ENCODE measurements at places on chromosomes 3 and 15. TPM values are rescaled to one million over a fixed set of nuclear protein-coding genes. Genes with fewer than 3 reads are reported as not detected.

Gene IL20RB
- 3.8 TPM for total RNA-seq

Gene ZNF502
- total RNA-seq: 2.8 TPM

DNA sequence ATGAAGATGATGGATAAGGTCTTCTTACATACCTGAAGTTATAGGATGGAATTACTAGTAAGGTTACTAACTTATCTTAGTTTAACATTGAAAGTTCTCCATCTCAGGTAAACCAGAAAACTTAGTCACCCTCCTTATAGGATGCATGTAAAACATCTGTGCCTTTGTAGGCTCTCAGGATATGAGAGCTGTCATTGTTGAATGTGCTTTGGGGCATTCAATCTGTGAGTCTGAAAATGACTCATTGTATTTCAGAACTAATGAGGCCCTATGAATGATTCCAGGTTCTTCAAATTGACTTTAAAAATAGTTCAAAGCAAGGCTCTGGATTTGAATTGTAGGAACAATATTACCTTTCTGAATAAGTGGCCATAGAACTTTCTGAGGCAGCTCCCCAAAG, 237.7 kb upstream of the AZI2 start:
- H3K36me3 ChIP-seq: no peaks in the 10 kb centered on the region
- H3K27ac ChIP-seq: no peak overlapping the region
- DNase-seq: no peak
- no peaks in the 10 kb centered on the region for H3K27me3 ChIP-seq
- H3K4me3 ChIP-seq: no peak overlapping the region
- H3K4me1 ChIP-seq: no peaks in the 10 kb centered on the region

DNA sequence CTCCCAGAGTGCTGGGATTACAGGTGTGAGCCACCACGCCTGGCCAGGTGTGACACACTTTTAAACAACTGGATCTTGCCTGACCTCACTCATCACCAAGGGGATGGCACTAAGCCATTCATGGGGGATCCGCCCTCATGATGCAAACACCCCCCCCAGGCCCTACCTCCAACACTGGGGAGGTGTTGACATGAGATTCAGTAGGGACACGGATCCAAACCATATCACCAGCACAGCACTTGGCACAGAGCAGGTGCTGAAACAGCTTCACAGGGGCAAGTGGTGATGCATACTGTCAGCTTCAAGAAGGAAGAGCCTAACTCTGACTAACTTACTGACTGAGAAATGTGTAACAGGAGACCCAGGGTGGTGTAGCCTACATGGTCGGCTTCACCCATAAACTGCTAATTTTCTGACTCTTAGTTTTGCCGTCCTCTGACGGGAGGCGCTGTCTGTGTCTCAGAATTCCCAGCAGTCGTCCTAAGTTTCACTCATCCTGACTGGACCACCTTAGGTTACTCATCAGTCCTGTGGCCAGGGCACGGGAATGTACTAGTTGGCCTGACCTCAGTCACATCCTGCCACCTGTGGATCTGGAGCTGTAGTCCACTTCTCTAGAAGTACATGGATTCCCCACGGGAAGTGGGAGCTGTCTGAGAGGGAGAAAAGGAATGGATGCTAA, 81.9 kb upstream of the PLXNA1 start:
- H3K27me3 ChIP-seq: no peaks in the 10 kb centered on the region
- H3K4me1 ChIP-seq: peaks cover 20% of the 10 kb centered on the region
- H3K4me3 ChIP-seq: no peak overlapping the region
- H3K36me3 ChIP-seq: no peaks in the 10 kb centered on the region
- no peak overlapping the region for H3K27ac ChIP-seq
- no peak for DNase-seq

DNA sequence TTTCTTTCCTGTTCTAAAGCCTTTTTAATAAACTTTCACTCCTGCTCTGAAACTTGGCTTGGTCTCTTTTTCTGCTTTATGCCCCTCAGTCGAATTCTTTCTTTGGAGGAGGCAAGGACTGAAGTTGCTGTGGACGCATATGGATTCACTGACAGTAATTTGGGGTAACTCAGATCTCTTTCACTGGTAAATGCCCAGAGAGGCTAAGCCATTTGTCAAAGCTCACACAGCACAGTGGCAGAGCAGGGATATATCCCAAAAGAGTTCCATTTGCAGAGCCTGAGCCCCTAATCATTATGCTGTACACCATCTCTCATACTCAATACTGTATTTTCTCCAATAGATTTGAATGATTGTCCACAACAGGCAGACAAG, 72.3 kb upstream of the GALNT15 start:
- peak overlapping the region; percentile 20 for H3K4me3 ChIP-seq
- H3K27me3 ChIP-seq: no peaks in the 10 kb centered on the region
- peak overlapping the region; percentile 94 for H3K27ac ChIP-seq

GRCh38 chr3:52237006-52237656, 1.8 kb downstream of the TWF2 start:
- no peaks in the 10 kb centered on the region for H3K27me3 ChIP-seq
- H3K27ac ChIP-seq: peak overlapping the region; percentile 89
- peaks cover 45% of the 10 kb centered on the region for H3K4me1 ChIP-seq
- no peaks in the 10 kb centered on the region for H3K36me3 ChIP-seq

Gene GHRL
- not detected for total RNA-seq

DNA sequence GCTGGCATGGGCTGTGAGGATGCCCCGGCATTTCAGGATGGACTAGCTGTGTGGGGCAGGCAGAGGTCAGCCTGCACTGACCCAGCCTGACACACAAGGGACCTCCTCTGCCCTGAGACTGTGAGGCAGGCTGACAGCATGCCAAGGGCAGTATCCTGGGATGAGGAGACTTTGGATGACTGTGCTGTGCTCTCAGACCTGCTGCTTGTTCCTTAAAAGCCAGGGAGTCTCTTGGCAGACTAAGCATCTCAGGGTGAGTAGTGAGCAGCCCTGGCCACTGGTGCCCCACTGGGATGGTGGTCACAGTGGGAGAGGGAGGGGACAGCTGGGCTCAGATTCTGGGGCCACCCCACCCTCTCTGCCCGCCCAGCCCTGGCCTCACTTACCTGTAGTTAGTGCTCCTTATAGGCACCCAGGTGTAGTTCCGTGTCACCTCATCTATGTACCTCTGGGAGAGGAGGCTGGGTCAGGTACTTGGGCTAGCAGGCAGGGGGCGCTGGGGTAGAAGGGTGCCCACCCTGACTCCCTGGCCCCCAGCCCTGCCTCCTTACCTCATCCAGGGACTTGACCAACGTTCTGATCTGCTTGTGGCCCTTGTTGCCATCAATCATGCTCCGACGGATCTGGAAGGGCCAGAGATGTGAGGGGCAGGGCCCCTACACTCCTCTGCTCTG, 16.1 kb upstream of the TMEM115 start:
- no peaks in the 10 kb centered on the region for H3K4me1 ChIP-seq
- no peak overlapping the region for H3K4me3 ChIP-seq
- peaks cover 22% of the 10 kb centered on the region for H3K27me3 ChIP-seq
- H3K36me3 ChIP-seq: no peaks in the 10 kb centered on the region
- H3K27ac ChIP-seq: no peak overlapping the region

DNA sequence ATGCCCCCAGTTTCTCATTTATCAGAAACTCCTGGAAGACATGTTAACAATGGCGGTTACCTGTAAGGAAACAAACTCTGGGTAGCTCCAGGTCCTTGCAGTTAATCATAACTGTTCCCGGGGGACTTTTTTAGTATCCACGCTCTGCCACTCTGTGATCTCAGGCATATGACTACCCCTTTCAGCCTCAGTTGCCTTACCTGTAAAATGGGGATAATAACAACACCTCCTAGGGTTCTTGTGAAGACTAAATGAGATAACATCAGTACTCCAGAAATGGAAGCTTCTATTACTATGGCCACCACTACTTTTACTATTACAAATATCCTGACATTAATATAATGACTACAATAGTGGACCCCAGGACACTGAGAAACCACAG, 7.1 kb upstream of the FLNB start:
- no peaks in the 10 kb centered on the region for H3K27me3 ChIP-seq
- H3K4me1 ChIP-seq: peaks cover 61% of the 10 kb centered on the region

Gene CTNNB1
- 251 TPM for total RNA-seq

- no peaks in the 10 kb centered on the region for H3K27me3 ChIP-seq
- peaks cover 28% of the 10 kb centered on the region for H3K4me1 ChIP-seq
- no peak overlapping the region for H3K27ac ChIP-seq
- no peak for DNase-seq
- no peaks in the 10 kb centered on the region for H3K36me3 ChIP-seq
These were observed 124.3 kb upstream of the PRICKLE2 start for GRCh38 chr3:64349551-64349950.

Gene ARL6
- total RNA-seq: 14.6 TPM

GRCh38 chr3:19190602-19191001, 42.3 kb downstream of the KCNH8 start:
- no peaks in the 10 kb centered on the region for H3K27me3 ChIP-seq
- H3K27ac ChIP-seq: no peak overlapping the region
- H3K4me1 ChIP-seq: no peaks in the 10 kb centered on the region

- DNase-seq: no peak
- H3K27me3 ChIP-seq: peaks cover 75% of the 10 kb centered on the region
- H3K4me1 ChIP-seq: no peaks in the 10 kb centered on the region
- no peak overlapping the region for H3K27ac ChIP-seq
- no peak overlapping the region for H3K4me3 ChIP-seq
These were observed 120.7 kb upstream of the LINGO1 start for GRCh38 chr15:77753281-77753873.

DNA sequence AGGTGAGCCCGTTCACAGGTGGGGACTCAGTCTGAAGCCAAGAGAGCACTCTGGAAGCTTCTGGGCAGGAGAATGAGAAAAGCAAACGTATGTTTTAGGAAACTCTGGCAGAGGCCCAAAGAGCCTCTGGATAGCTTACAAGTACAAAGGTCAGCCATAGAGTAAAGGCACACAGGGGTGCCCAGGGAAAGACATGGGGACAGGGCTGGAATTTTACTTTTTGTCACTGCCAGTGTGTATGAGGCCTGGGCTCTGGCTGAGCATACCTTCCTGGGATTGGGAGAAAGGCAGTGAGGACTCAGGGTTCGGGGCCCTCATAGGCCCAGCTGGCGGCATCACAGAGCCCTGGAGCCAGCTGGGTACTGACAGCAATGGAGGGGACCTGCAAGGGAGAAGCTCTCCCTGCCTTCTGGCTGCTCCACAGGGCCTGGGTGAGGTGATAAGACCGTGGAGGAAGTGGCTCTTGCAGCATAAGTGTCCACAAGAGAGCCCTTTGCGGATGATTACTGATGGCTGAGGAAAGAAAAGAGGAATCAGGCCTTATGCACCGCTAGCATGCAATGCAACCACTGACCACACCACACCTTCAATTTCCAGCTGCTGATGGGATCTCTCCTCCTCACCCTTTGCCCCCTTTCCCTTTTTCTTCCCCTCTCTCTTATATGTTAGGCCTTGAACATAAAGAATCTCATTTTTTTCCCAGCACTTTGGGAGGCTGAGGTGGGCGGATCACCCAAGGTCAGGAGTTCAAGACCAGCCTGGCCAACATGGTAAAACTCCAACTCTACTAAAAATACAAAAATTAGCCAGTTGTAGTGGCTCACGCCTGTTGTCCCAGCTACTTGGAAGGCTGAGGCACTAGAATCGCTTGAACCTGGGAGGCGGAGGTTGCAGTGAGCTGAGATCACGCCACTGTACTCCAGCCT, 25.1 kb upstream of the BCL2L10 start:
- peaks cover 5% of the 10 kb centered on the region for H3K4me1 ChIP-seq
- H3K4me3 ChIP-seq: no peak overlapping the region
- no peaks in the 10 kb centered on the region for H3K36me3 ChIP-seq
- H3K27ac ChIP-seq: no peak overlapping the region

GRCh38 chr15:88419830-88420229, 47.4 kb downstream of the MRPL46 start:
- H3K4me1 ChIP-seq: no peaks in the 10 kb centered on the region
- DNase-seq: no peak
- H3K27me3 ChIP-seq: peaks cover 8% of the 10 kb centered on the region
- no peak overlapping the region for H3K4me3 ChIP-seq
- no peak overlapping the region for H3K27ac ChIP-seq
- no peaks in the 10 kb centered on the region for H3K36me3 ChIP-seq

DNA sequence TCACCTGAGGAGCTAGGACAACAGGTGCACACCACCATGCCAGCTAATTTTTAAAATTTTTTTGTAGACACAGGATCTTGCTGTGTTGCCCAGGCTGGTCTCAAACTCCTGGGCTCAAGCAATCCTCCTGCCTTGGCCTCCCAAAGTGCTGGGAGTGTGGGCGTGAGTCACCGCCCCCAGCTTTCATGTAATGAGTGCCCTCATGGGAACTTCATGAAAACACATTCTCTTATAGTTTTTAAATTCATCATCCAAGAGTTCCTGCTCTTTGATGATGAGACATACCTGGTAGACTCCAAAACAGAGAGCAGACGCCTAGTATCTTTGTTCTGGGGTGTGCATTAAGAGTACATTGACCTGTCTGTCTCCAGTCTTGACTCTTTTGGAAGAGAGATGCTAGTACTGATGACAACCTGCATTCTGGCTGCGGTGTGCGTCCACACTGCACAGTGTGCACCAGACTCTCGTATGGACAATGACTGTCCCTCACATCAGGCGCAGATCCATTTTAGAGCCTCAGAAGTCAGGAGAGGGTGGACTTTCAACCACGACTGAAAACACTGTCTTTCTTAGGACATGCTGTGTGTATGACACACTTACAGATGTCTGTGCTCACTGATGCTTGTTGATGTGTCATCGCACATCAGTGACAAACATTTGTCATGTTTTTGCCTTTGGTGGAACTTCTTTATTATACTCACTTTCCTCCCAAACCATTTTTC, 2.0 kb downstream of the NRROS start:
- no peak overlapping the region for H3K27ac ChIP-seq
- no peak overlapping the region for H3K4me3 ChIP-seq
- peaks cover 20% of the 10 kb centered on the region for H3K27me3 ChIP-seq

DNA sequence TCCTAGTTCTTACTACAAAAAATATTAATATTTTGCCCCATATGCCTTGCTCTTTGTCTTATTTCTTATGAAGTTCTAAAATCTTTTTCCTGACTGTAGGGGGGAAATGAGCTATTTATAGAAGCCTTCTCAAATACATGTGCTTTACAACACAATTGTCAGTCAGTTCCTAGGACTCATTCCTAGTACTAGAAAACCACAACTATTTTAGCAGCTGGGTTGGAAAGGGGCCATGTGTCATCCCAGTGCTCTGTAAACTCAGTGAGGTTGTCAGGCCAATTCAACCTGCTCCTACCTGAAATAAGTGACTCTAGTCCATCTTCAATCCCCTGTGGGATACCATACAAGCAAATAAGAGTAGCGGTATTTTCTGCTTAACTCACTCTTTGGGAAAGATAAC, 153.8 kb downstream of the ULK4 start:
- H3K4me3 ChIP-seq: no peak overlapping the region
- no peaks in the 10 kb centered on the region for H3K27me3 ChIP-seq
- H3K36me3 ChIP-seq: no peaks in the 10 kb centered on the region
- no peak for DNase-seq

DNA sequence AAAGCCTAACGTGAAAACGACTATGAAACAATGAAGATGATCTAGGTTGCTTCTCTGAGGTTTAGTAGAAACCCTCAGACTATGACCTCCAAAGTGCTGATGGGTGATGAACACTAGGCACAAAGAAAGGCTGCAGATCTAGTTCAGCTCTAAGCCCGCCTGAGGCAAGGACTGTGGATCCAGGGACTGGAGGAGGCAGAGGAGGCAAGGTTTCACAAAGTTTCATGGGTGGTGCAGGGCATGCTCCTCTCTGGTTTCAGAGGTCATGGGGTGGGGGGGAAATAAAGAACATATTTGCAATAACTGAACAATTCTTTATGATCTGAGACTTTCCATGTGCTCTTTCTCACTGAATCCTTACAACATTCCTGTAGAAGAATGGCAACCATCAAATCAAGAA, 679.2 kb downstream of the NTRK3 start:
- no peaks in the 10 kb centered on the region for H3K4me1 ChIP-seq
- no peaks in the 10 kb centered on the region for H3K36me3 ChIP-seq
- no peak overlapping the region for H3K4me3 ChIP-seq
- H3K27me3 ChIP-seq: no peaks in the 10 kb centered on the region

Gene ESYT3
- total RNA-seq: 6.4 TPM
